ENCODE measurements at places on chromosomes 2 and 18.

DNA sequence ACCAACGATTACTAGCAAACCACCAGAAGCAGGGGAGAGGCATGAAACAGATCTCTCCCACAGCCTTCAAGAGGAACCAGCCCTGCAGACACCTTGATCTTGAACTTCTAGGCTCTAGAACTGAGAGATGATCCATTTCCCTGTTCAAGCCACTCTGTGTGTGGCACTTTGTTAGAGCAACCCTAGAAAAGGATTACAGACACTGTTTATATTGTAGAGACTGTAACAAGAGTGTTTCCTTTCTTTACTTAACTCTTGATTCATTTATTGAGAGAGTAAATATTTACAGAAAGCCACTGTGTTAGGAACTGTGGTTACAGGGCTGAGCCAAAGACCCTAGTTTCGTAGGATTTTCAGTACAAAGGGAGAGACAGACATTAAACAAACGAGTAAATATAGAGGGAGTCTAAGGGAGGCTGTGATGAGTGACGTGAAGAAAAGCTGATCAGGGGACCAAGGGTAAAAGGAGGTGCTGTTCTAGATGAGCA, 10.9 kb downstream of the CCDC68 start:
- DNase-seq = no peak

- no peak for DNase-seq
Observed at GRCh38 chr2:239642406-239643004, 241.7 kb upstream of the HDAC4 start.

GRCh38 chr2:48420512-48421197, 109.3 kb upstream of the STON1 start:
- peak; percentile 56 for DNase-seq

DNA sequence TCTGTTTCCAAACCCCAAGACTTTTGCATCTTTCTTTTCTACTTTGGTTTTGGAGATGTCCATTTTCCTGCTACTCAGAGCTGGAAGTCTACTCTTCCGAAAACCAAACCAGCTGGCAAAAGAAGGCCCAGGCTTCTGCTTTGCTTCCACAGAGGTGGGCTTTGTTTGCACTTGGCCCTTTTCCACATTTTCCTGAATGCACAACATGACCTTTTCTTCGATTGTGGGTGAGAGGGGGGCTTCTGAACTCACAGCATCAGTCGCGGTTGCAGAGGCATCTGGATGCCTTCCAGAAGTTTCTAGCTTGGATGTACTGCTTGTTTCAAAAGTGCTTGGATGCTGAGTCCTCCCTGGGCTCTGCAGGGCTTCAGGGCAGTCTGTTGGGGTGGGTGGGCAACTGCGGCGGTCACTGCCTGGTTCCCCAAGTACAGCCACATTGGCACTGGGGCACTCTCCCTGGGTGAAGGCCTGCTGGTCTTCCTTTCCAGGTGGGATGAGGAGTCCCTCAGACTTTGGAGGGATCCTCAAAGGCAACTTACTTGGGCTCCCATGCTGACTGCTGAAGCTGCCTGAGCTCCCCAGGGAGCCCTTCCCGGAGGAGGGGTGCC, 112.3 kb upstream of the LYPD1 start:
- no peak for DNase-seq

DNA sequence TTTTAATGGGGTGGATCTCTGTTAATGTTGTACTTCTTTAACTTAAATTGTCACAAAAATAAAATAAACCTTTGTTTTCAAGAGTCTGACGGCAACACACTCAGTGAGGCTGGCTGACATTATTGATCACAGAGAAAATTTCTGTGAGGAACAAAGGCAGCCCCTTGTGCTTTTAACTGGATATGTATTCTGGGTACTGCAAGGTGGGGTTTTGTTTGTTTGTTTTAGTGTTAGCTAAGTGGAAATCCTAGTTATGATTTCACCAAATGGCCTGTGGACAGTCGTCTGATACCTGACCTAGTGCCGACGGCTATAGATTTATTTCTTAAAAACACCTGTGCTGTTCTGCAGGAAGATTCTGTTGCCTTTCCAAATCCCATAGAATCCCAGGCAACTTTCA, 1329.5 kb upstream of the ZEB2 start:
- no peak for DNase-seq

- DNase-seq = no peak
Observed at GRCh38 chr2:128271597-128271910, 47.1 kb downstream of the HS6ST1 start.

Data from NCI-H1930 (cell line).